ENCODE measurements at places on chromosomes 12 and 14. TPM values are rescaled to one million over a fixed set of nuclear protein-coding genes. Genes with fewer than 3 reads are reported as not detected.

SSPN gene
- 0.21 TPM for total RNA-seq

USP30 gene
- 4.0 TPM for total RNA-seq

CCDC196 gene
- total RNA-seq, result not detected

TMPRSS12 gene
- not detected for total RNA-seq

DNA sequence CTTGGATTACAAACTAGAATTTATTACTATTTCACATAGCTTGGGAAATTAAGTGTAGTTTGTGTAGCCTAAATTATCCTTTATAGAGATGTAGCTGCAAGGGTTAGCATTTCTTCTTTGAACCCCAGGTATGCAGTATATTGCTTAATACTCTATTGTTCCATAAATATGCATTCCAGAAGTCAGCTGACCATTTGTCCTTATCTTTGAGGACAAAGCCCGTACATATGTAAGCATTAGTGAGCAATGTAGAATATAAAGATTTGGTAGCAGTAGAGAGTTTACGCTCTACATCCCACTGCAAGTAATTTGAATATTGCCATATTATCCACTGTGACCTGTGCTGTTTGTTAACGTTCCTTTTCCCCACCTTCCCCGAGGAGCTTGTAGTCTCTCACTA, 26.9 kb downstream of the PPM1A start:
- no peak for DNase-seq

GRCh38 chr14:75238756-75239455, 39.7 kb upstream of the FOS start:
- DNase-seq, result no peak

DNA sequence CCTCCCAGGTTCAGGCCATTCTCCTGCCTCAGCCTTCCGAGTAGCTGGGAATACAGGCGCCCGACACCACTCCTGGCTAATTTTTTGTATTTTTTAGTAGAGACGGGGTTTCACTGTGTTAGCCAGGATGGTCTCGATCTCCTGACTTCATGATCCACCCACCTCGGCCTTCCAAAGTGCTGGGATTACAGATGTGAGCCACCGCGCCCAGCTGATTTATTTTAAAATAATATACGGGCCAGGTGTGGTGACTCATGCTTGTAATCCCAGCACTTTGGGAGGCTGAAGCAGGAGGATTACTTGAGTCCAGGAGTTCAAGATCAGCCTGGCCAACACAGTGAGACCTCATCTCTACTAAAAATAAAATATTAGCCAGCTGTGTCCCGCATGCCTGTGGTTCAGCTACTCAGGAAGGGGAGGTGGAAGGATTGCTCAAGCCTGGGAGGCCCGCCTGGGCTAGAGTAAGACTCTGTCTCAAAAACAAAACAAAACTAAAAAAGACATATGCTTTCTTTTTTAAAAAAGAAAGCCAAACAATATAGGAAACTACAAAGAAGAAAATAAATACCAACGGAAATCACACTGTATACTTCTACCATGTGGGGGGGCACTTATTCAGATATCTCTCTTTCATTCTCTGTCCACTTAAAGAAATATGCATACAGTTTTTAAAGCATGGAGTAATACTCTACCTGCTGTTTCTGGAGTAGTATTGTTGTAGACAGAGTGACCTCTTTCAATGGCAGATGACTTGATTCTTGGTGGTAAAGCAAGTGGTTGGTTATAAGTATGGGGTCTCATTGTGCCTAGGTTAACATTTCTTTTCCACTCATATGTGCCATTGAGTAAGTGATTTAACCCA, 930 bp upstream of the MIA2 start:
- peak; percentile 57 for DNase-seq

DNA sequence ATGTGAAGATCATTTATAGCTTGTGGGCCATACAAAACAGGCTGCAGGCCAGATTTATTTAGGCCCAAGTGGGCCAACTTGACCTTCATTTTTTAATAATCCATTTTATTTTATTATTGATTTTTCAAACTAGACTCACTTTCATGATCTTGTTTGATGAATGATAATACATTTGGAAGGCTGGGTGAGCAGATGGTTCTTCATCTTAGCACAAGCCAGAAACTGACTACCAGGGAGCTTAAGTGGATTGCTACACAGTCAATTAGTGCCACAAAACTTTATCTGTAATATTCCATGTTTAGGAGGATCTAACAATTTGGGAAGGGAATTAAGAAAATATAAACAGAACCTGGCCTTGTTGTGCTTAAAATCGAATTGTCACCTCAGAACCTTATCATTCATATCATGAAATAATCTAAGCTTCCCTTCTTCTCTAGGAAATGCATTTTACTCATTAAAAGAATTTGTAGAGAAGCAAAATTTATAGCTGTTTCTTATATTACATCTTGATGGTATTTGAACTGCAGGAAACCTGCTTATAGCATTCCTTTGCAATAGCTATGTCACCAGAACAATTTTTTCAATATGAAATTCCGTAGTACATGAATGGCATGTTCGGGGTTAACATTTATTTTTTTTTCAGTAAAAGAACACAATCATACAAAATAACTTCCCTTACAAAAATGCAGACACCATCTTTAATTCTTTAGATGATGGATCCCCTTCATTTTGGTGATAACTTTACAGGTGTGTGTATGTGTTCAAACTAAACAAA, 62.0 kb upstream of the CSRP2 start:
- DNase-seq, result no peak

- DNase-seq, result peak; percentile 12
These were observed 797 bp downstream of the ESPL1 start for GRCh38 chr12:53268630-53269562.

Measured in MCF 10A (cell line).